ENCODE measurements at places on chromosomes 12 and 14. TPM values are rescaled to one million over a fixed set of nuclear protein-coding genes. Genes with fewer than 3 reads are reported as not detected.
A peak's percentile ranks its signal among the peaks of the same experiment; 100 is the strongest.

DNA sequence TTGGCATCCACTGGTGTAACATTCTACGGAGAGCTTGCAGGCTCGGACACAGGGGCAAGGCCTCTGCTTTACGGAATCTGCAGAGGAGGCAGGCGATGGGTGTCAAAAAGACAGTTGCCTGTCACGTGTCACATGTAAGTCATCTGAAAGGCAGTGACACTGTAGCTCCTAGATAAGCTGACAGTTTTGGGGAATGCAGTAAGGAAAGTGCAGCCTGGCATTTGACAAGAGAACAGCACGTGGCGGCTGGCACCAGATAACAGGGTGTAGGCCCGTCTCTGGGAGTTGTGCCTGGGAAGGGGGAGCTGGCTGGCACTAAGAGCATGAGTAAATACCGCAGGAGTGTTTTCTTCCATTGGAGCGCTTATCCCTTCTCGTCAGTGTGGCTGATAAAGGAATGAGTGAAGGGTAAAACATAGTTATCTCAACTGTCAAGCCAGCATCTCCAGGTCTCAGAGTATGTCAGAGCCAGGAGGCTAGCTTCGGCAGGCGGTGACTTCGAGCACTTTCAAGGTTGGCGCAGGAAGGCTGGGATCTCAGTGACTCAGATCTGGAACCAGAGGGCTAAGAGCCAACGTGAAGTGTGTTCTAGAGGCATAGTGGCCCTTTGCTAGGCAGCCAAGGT is 26.1 kb downstream of the ADCK1 start:
- DNase-seq: no peak

DNA sequence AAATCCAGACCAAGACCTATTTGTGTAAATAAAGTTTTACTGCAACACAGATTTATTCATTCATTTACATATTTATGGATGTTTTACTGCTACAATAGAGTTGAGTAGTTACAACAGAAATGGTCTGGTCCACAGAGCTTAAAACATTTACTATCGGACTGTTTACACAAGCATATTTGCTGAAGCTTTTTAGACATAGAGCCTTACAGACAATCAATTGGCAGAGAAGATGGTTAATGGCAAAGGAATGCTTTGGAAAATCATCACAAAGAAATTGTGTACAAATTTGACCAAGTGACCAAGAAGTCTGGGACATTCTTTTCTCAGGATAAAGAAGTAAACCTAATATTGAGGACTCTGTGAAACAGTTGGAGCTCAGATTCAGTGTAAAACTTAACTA is 504.3 kb downstream of the SLC16A7 start:
- DNase-seq: no peak

- DNase-seq: peak; percentile 48
Measured at GRCh38 chr14:68146818-68147217, 327.2 kb downstream of the RAD51B start.

DNA sequence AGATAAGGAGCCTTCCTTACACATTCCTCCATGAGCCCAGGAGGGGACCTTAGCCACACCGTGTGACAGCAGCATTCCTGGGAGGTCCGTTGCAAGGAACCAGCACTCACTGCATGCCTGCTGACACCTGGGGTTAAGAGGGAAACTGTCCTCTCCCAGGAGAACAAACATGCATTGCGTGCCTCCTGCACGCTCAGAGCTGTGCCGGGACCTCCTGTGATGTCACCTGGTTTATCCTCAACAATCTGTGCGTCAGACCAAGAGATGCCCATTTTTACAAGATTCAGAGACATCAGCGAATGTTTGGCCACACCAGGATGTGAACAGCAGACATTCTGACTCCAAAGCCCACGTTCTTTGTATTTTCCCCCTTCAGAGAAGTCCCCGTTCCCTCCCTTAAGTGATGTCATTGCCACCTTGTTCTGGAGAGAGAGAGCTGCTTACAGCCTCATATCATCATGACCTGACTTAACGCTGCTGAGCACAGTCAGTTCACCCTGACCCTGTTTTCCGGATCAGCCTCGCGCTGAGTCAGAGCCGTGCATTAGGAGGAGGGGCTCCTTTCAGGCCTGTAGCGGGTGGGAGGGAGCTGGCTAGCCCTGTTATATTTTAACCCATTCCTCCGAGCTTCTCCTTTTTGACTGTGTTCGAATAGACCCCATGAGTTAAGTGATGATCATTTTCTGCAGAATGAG is 36.2 kb downstream of the TMEM120B start:
- DNase-seq: no peak

Gene STON2
- polyA plus RNA-seq: 103 TPM

All from keratinocyte (primary cell).